ENCODE measurements at places on chromosomes 12 and 14. TPM values are rescaled to one million over a fixed set of nuclear protein-coding genes. Genes with fewer than 3 reads are reported as not detected.

AQP2 gene
- not detected for polyA plus RNA-seq

PACS2 gene
- 3.8 TPM for polyA plus RNA-seq

MYF5 gene
- not detected for polyA plus RNA-seq

DTX1 gene
- polyA plus RNA-seq, result 0.61 TPM

FAM181A gene
- not detected for polyA plus RNA-seq

LRRC43 gene
- polyA plus RNA-seq, result not detected

TAS2R42 gene
- not detected for polyA plus RNA-seq

SCN8A gene
- 0.85 TPM for polyA plus RNA-seq

KRT80 gene
- not detected for polyA plus RNA-seq

OTX2 gene
- polyA plus RNA-seq, result not detected

DPY19L2 gene
- polyA plus RNA-seq, result not detected

ZNF891 gene
- polyA plus RNA-seq, result 0.63 TPM

Data from IgD-negative memory B cell (primary cell).